NCI-H524 treated with DMSO at 0.1 percent for 48 hours (cell line): ENCODE measurements at places on chromosomes 1 and 21.

GRCh38 chr1:192133350-192133926 lies 24.8 kb upstream of the RGS18 start:
- DNase-seq = no peak

GRCh38 chr1:226967665-226968064 lies 27.6 kb downstream of the COQ8A start:
- no peak for DNase-seq

GRCh38 chr1:55375617-55376258 lies 160.6 kb upstream of the USP24 start:
- no peak for DNase-seq

DNA sequence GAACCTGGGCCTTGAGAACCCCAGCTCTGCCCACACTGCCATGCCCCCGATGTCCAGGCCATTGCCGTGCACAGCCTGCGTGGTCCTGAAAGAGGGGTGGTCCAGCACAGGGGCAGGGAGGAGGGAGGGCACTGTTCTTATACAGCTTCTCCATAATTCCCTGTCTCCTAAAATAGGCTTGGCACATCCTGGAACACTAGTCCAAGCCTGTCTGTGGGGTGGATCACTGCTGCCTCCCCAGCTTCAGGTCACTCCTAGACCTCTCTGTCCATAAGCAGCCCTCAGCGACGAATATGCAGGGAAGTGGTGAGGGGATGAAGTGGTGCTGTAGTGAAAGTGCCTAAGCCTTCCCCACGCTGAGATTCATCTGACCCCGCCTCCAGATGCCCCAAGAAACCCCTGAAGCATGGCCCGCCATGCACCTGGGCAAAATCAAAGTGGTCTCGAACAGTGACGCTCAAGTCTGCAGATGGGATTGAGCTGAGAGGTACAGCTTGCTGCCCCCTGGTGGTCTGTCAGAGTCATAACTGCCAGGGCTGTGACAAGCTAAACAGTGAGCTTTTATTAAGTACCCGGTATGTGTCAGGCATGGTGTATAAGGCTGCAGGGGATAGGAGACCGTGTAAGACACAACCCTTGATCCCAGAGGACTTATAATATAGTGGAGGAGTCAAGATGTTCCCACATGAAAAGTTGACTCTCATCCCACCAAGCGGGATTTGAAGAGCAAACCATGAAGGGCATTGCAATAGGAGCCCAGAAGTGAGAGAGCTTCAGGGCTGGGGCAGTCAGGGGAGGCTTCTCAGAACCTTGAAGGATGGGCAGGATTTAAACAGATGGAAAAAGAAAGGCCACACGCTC lies 66.6 kb downstream of the FAM163A start:
- no peak for DNase-seq

- no peak for DNase-seq
Observed at GRCh38 chr1:19418503-19418971, 66.8 kb downstream of the CAPZB start.
